SJSA1 (cell line): ENCODE measurements at places on chromosomes 6 and 20. TPM values are rescaled to one million over a fixed set of nuclear protein-coding genes. Genes with fewer than 3 reads are reported as not detected.

GRCh38 chr20:37989601-37990295 is 43.5 kb downstream of the TTI1 start:
- no peak for DNase-seq

- no peak for DNase-seq
Observed at GRCh38 chr6:52840763-52841585, at the start of gene GSTA5. Gene GSTA5 (minus strand): TSS chr6:52840813.

DNA sequence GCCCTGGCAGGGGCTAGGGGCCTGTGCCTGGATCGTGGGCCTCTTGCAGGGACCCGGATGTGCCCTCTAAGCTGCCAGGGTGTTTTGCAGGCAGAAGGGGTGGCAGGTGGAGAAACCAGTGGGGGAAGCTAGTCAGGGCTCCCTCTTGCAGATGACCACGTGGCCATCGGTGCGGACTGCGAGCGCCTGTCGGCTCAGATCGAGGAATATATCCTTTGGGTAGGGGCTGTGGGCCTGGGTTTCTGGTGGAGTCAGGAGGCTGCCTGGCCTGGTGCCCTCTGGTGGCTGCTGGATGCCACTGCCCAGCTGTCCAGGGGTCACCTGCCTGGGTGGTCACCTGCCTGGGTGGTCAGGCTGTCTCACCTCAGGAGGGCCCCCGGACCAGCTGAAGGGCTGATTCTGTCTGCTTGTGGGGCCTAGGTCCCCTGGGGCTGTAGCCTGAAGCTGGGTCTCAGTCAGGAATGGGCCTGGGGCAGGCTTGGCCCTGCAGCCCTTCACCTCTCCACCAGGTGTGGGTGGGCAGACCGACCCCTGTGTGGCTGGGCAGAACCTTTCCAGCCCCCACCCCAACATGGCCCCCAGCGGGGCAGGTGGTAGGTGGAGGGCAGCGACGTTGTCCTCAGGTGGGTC is 6.7 kb downstream of the TCEA2 start:
- peak; percentile 88 for DNase-seq

- peak; percentile 62 for DNase-seq
Observed at GRCh38 chr6:135994857-135995544, 143.5 kb downstream of the PDE7B start.

DNA sequence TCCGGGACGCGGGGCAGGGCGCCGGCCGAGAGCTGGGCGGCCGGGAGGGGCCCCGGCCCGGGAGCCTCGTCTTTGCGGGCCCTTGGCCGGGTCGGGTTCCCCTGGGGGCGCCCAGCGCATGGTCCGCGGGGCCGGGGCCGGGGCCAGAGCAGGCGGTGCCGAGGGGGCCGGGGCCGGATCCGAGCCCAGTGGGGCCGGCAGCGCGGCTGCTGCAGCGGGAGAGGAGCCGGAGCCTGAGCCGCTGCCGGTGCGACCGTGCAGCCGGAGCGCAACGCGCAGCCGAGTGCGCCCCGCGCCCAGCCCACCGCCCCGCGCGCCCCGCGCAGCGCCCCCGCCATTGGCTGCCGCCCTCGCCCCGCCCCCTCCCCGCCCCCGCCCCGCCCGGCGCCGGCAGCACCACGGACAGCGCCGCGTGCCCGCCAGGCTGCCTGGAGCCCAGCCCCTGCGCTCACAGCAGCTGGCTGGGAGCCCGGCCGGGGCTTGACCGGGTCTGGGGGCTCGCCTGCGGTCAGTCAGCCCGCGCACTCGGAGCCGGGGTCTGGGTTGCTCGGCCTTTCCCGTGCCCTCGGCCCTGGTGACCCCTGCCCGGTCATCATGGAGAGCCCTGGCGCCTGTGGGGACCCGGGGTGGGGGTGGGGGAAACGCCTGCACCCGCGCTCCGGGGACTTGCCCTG is at the start of gene HRH3:
HRH3 (minus strand) TSS at position 287 of the 674 bp plus-strand sequence. CDS start 308 bp downstream, outside the sequence.
- DNase-seq, result no peak

DNA sequence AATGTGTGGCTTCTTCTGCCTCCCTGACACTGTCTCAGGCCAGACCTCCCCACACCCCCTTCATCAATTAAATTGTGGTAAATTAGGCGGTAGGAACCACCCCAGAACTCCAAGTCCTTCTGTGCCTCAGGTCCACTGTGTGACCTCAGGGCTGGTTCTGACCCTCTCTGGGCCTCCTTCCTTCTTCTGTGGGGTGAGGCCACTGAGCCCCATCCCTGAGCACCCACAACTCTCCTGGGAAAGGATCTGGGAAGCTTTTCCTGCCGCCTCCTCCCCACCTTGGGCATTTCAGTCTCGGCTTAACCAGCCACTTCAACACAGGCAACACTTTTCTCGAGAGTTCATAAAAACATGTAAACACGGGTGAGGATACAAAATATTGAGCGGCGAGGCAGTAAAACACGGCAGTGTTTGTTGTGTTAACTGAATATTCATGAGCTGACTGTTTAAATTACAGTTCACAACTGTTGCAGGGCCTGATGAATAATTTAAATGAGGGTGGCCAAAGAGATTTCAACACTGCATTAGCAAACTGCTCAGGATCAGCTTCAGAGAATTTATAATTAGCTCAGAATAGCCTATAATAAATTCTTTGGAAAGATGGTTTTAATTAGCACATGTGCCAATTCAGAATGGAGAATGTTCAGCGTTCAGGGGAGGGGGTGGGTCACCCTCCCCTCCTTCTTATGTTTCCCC is 112.1 kb downstream of the TOX2 start:
- DNase-seq, result no peak

DNA sequence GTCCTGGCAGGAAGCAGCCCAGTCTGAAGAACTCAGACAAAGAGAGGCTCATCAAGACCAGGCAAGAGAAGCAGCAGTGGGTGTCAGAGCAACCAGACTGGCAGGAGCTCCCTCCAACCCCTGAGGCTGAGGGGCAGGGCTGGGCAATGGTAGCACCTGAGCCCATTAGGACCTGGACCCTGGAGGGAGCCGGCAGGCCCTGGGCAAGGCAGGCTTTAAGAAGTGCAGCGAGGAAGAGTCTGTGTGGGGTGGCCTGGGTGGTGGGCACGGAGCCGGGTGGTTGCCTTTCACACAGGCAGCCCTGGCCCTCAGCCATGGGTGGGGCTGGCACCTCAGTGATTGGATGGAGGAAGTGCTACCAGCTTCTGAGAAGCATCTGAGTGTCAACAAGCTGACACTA is 33.1 kb upstream of the IRF4 start:
- no peak for DNase-seq

GRCh38 chr20:11217326-11218172 is 543.8 kb upstream of the JAG1 start:
- no peak for DNase-seq

DNA sequence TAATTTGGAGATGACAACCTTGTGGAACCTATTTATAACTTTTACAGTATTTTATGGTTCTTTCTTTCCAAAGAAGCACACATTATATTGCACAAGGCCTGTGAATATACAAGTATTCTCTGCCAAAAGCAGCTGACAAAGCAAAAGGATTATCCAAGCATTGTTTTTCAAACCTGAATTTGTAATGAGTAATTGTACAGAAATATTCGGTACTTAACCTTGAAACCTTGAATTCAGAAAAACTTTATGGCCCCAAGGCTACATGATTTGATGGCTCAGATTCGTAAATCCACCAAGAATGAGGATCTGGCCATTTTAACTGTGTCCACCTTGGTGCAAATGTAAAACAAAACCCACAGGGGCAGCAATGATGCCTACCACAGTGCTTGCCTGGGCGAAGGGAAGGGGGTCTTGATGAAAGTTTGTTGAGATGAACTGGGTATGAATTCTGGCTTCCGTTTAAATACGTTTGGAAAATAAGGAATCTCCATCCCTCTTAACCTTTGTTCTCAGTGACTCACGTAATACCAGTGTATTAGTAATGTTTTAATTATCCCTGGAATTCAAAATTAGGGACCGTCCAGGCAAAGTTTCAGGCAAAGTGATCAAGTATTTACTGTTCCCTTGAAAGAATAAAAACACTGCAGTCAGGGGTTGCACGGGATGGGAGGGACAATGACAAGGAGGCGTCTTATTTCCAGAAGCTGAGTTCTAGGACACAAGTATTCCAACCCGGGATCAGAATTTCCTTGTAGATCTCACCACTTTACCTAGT is 2.7 kb upstream of the RBM24 start:
- peak; percentile 82 for DNase-seq

- DNase-seq, result peak; percentile 76
Observed at GRCh38 chr6:52286798-52287432, 2.4 kb upstream of the MCM3 start.

DNA sequence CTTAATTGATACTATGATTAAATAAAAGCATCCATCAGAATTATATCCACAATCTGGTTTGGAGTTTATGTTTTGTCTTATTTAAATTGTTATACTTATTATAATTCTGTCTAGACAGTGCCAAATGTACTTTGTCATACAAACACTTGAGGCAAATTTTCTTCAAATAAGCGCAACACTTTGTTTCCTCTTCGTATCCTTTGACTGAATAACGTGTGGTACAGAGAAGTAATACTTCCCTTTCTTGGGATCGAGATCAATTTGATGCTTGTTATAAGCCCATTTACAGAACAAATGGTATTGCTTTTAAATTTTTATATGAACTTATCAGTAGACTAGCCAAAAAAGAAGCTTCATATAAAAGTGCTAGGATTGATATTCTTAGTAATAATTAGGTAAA is 111.0 kb downstream of the ATG5 start:
- DNase-seq, result no peak

DNA sequence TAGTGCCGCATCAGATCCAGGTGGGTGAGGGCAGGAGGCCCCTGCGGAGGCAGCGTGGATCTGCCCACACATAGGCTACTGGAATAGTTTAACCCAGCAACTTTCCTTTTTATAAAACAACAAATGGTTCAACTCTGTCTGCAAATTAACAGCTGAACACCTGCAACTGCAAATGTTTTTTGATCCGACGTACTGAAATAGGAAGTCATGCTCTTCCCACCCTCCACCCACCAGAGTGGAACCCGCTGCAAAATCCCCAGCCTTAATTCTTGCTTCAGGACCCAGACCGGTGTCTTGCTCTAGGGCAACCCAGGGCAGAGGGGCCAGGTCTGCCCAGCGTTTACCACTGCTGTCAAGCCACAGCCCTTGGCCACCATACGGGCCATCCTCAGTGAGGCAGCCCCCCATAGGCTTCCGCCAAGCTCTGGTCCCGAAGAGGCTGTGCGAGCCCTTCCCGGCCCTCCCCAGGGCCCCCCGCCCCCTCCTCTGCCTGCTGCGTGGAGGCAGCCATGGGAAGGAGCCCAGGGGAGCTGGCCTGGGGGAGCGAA is 334.3 kb downstream of the ZFAND3 start:
- no peak for DNase-seq

DNA sequence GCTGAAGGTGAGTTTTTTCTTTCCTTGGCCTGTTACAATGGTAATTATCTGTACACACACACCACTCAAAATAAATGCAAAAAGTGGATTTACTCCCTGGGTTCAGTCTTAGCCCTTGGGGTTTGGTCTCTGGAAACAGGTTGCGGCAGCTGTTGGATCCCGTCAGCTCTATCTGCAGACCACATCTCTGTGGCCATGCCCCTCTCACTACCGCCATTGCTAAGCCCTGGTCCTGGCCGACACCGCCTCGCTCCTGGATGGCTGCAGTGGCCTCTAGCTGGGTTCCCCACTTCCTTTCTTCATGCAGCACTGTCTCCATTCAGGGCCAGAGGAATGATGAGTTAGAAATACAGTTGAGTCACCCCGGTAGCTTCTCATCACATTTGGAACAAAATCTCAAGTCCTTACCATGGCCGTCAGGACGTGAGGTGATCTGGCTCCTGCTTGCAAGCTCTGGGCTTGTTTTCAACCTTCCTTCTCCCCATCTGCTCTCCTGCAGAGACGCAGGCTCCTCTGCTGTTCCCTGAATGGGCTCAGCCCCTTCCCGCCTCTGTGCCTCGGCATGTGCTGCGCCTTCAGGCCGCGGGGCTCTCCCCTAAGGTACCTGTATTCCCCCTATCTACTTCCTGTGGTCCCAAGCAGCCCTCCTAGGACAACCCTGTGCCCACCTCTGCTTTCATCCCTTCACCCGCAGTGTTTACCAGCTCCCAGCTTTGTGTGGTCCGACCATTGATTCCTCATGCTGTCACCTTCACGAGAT is 38.0 kb downstream of the EFCAB8 start:
- DNase-seq, result no peak

DNA sequence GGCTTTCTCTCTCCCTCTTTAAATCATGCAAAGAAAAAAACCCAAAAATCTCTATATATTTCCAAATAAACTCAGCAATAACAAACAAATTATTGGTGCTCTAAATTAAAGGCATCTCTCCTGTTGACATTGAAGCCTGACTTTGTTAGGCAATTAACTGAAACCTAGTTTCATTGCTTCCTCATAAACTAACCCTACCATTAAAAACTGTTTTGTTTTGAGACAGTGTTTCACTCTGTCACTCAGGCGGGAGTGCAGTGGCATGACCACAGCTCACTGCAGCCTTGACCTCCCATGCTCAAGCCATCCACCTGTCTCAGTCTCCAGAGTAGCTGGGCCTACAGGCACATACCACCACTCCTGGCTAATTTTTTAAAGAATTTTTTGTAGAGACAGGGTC is 34.9 kb downstream of the PIGU start:
- no peak for DNase-seq

DNA sequence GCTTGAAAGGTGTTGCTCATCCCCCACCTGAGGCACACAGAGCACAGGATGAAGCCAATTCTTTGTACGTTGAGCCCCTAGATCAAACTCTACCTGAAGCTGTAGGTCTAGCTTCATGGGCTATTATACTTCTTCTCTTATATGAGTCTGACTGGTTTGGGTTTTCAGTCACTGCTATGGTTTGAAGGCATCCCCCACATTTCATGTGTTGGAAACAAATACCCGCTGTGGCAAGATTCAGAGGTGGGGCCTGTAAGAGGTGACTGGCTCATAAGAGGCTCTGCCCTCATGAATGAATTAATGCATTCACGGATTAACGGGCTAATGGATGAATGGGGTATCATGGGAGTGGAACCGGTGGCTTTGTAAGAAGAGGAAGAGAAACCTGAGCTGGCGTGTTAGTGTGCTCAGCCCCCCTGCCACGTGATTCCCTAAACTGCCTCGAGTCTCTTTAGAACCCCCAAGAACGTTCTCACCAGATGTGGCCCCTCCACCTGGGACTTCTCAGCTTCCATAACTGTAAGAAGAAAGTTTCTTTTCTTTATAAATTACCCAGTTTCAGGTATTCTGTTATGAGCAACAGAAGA is 39.2 kb downstream of the PREX1 start:
- no peak for DNase-seq

The DNAH8 gene
- not detected in 2 replicates for total RNA-seq

The KCNQ5 gene
- 0.38 and 0.97 TPM in 2 replicates for total RNA-seq

The HSD17B8 gene
- total RNA-seq, result 4.5 and 11.6 TPM in 2 replicates

The THEMIS gene
- total RNA-seq, result not detected in 2 replicates

The GNMT gene
- 0.58 TPM in 1 of 2 replicates, not detected in the other for total RNA-seq

The TREM2 gene
- total RNA-seq, result not detected in 2 replicates

The SSTR4 gene
- total RNA-seq, result not detected in 2 replicates
